ENCODE measurements at places on chromosomes 11 and 22.
A peak's percentile ranks its signal among the peaks of the same experiment; 100 is the strongest.

DNA sequence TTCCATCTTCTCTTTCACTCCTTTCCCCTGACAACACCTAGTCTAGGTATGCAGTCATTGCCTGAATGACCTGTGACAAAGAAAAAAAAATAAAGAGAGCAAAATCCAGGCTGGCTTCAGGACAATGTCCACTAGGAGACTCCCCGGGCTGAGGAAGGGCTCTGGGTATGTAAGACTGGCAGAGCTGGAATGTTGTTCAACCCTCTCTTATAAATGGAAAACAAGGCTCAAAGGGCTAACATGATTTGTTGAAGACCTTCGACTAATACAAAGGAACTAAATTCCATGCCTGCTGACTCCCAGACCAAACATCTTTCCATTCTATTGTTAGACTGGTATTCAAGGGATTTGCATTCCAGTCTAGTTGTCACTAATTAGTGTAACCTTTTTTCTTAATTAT lies 122.2 kb downstream of the ARL14EP start:
- no peak for DNase-seq

- no peak for DNase-seq
These were observed 6.2 kb upstream of the KCNE3 start for GRCh38 chr11:74473382-74474173.

DNA sequence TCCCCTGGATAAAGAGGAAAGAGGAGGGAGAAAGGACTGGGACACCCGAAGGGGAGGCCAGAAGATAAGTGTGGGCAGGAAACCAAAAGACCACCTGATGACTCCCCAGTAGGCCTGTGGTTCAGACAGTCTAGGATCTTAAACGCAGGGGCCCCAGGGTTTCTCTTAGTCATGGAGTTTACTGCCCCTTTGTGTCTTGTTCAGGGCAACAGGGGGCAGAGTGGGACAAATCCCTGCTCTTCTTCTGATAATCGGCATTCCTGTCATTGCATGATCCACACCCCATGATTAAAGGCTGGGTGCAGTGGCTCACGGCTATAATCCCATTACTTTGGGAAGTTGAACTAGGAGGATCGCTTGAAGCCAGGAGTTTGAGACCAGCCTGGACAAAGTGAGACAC lies 4.7 kb upstream of the TMPRSS13 start:
- no peak for DNase-seq

DNA sequence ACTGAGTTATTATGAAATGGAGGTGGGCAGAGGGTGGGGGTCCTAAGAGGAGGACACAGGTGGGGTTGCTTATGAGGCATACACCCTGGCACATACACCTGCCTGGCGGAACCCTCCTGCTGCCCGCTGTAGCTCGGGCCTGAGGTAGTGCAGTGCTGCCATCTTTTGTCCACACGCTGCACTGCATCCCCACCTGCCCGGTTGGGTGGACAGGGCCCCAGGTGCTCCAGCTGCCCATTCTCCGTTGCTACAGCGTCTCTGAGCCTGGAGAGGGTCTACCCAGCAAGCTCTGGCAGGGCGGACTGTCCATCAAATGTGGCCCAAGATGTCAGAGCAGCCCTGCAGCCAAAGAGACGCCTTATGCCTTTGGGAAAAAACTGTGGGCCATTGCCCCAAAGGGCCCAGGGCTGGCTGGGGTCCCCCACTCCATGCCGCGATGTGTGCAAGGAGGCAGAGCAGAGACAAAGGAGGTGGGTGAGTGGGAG lies 131.2 kb downstream of the BUD13 start:
- DNase-seq: no peak

GRCh38 chr22:48863965-48864528 lies 963.6 kb downstream of the BRD1 start:
- DNase-seq: no peak

GRCh38 chr22:48445113-48445827 lies 1382.4 kb downstream of the BRD1 start:
- no peak for DNase-seq

GRCh38 chr11:111870113-111870512 lies 1.3 kb downstream of the ALG9 start:
- no peak for DNase-seq

DNA sequence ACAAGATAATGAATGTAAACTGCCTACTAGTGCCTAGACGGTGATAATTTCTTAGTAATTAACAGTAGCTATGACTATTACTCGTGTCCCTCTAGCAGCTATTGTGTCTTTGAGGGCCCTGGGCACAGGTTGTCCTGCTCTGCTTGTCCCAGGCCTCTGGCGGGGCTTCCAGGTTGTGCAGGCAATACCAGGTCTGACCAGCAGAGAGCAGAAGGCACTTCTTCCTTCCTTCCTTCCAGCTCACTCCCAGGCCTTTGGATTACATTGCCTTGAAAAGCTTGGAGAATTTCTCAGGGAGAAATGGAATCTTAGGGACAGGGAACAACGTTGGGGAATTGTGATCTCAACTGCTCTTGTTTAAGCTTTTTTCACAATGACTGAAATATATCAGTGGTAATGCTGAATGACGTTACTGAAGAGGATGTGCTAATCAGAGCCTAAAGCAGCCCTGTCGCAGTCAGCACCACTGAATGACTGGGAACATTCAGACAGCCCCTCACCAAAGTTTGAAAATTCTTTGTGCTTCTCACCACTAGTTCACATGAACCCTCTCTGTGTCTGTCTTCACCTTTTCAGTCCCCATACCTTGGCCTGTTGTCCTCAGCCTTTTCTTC lies 8.4 kb upstream of the CCKBR start:
- DNase-seq: peak; percentile 74

- no peak for DNase-seq
These were observed 144.1 kb downstream of the CTTN start for GRCh38 chr11:70542406-70542805.

- no peak for DNase-seq
These were observed 36.1 kb downstream of the RRP8 start for GRCh38 chr11:6567371-6567745.

- no peak for DNase-seq
These were observed 797 bp downstream of the THY1 start for GRCh38 chr11:119421941-119422808.

DNA sequence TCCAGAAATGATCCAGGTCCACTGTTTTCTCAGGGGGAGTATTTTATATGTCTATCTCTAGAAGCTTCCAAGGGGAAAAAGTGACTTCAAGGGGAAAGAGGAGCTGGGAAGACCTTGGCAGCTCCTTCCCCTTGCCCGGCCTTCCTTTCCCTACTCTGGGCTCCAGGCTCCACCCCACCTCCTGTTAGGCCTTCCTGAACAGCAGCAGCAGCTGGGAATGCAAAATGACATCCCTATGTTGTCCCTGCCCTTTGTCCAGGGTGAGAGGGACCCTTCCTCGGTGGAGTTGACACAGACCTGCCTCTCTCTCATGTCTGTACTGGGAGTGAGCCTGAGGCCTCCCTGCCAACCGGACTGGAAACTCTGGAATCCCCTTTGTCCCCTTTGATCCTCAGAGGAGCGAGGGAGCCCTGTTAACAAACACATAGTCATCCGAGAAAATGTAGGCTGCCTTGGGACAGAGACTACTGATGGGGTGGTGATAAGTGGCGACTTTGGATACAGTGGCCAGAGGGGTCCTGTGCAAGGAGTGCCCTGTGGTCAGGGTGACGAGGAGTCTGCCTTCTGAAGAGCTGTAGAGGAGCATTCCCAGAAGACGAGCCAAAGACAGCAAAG lies 9.0 kb upstream of the MALAT1 start:
- DNase-seq: no peak

GRCh38 chr22:20203552-20204201 lies 52.8 kb upstream of the CCDC188 start:
- no peak for DNase-seq

DNA sequence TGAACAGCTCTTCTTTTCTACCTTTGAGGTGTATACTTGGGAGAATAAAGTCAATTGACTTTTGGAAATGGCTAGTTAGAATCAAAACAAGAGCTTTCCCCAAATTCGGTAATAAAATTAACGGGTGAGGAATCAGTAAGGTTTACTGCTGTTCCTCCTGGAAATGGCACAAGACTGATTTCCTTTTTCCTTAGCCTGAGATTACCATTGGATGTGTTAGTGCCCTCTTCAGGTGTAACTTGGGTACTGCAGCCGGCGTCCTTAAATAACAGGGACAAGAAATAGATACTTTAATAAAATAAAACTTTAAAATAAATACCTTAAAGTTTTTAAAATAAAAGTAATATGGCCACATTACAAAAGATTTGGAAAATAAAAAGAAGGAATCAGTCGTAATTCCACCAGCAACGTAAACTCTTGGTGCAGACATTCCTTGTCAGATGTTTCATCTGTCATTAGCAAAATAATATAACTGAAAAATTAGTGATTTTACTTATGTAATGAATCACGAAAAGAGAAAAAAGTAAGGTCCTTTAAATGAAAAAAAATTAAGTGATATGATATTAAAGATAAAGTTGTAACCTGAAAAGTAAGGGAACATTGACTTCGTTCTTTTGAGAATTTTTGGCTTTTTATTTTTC lies 29.7 kb downstream of the ZFTA start:
- peak; percentile 81 for DNase-seq

- no peak for DNase-seq
These were observed 8.1 kb downstream of the RELA start for GRCh38 chr11:65654375-65655349.

GRCh38 chr11:6431861-6432260 lies 8.9 kb downstream of the HPX start:
- DNase-seq: no peak

- peak; percentile 94 for DNase-seq
These were observed 15.8 kb upstream of the OMP start for GRCh38 chr11:77086521-77087472.

DNA sequence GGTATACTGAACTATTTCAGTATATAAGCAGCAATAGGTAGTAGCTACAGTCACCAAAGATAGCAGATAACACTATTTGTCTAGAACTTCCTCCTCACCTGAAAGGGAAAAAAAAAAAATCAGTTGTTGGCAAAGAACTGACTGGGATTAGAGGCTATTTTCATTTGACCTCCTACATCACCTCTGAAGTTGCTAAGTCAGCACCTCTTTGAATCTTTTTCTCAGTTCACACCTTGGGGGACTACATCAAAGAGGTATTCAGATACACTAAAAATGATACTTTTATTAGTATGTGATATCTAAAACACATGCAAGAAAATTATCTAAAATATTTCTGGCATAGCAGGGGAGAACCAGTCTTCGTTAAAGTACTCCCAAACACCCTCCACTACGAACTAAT lies 16.2 kb downstream of the MSANTD2 start:
- no peak for DNase-seq

DNA sequence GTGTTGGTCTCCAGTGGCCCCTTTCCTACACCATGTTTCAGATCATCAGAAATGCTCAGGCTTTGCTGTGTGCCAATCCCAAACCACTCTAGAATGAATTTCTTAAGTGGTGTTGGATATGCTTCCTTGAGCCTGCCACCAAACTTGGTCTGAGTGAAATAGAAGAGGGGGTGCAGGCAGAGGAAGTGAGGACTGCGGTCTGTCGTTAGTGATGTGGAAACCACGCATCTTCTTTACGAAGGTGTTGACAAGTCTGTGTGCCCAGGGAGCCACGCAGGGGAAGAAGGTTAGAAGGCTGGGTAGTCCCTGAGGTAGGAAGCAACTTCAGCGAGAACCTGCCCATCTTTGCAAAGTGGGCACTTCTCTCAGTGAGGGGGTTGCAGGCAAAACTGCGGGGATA lies 187.4 kb upstream of the NAV2 start:
- no peak for DNase-seq

GRCh38 chr11:123407130-123407995 lies 22.7 kb upstream of the GRAMD1B start:
- no peak for DNase-seq

DNA sequence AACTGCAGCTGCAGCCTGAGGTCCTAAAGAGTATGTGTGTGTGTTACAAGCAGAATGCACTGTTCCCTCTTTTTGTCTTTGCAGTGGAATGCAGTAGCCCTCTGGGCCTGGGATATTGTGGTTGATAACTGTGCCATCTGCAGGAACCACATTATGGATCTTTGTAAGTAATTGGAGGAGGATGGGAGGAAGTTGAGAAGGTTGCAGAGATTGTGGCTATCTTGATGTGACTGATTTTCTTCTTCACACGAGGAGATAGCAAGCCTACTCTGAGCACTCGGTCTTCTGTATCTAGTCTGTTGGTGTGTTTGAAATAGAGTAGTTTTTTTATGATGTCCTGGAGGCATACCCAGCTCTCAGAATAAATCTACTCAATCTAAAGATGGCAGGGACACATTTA lies 2.3 kb downstream of the RBX1 start:
- peak; percentile 50 for DNase-seq

DNA sequence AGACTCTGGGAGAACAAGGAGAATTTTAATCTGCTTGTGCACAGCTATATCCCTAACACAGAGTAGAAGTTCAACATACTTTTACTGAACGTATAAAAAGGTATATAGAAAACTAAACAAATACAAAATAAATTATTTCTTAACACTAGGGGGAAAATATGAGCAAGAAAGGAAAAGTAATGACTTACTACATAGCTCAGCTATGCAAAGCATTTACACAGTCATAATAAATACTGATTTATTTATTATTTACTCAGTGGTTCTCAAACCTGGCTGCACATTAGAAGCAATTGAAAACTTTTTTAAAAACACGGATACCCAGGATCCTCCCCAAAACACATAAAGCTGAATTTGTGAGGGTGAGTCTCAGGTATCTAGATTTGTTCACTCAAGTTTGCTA lies 182.5 kb downstream of the TTC28 start:
- DNase-seq: no peak

DNA sequence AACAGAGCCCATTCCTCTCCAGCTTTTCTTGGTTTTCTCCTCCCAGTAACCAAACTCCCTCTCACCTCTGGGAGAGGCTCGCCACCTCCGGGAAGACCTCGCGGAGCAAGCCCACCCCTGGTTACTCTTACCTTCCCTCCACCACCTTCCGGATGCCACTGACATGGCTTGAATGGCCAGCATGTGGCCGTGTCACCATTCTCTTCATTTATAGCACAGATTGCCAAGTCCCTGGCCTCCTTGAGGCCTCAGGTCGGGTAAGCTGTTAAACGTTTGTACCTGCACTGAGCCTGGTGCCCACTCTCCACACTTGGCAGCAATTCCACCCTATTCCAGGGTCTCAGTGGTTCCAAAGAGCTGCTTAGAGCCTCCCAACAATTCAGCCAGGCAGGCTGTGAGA lies 8.0 kb upstream of the FXYD2 start:
- DNase-seq: no peak

- DNase-seq: no peak
These were observed 62.4 kb upstream of the BMAL1 start for GRCh38 chr11:13215149-13215548.

- no peak for DNase-seq
These were observed 43.4 kb downstream of the SCUBE2 start for GRCh38 chr11:9047964-9048523.

GRCh38 chr11:59172345-59173079 lies 580 bp downstream of the DTX4 start:
- no peak for DNase-seq
